Fibroblast of skin of back (primary cell): ENCODE measurements at places on chromosomes 7 and 10.
A peak's percentile ranks its signal among the peaks of the same experiment; 100 is the strongest.

- no peak for DNase-seq
Measured at GRCh38 chr7:137927386-137927785, 74.5 kb downstream of the CREB3L2 start.

DNA sequence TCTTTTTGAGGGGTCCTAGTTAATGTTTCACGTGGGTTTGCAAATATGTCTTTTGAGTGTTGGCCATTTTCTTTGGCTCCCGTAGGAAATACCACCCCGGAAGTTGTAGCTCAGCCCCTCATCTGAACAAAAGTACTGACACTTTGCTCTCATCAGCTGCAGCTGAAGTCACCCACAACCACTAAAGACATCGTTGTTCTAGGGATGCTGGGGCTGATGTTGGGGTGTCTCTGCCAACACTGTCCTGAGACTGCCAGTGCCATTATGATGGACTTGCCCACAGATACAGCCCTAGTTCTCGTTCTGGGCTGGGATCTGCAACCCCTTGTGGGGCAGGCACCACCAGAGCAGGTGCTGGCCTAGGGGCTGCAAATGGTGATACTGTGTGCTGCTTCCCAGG is 82.6 kb upstream of the ARHGAP21 start:
- no peak for DNase-seq

DNA sequence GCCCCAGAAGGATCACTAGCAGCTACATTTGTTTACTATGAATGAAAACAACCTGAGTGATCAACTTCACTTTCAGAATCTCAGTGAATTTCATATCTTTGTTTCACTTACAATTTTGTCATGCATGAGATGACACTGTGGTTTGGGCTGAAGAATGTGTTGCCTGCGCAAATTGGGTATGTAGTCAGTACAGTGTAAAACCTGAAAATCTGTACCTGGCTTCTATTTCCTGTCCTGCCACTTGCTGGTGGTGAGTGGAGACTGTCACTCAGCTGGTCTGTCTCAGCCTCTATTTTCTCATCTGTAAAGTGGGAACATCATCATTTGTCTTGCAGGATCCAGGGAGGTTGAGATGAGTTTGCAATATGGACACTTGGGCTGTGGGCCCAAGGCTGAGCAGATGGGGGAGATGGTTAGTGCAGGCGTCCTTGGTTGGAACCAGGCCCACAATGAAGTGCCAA is 118.0 kb downstream of the WDFY4 start:
- DNase-seq, result no peak

DNA sequence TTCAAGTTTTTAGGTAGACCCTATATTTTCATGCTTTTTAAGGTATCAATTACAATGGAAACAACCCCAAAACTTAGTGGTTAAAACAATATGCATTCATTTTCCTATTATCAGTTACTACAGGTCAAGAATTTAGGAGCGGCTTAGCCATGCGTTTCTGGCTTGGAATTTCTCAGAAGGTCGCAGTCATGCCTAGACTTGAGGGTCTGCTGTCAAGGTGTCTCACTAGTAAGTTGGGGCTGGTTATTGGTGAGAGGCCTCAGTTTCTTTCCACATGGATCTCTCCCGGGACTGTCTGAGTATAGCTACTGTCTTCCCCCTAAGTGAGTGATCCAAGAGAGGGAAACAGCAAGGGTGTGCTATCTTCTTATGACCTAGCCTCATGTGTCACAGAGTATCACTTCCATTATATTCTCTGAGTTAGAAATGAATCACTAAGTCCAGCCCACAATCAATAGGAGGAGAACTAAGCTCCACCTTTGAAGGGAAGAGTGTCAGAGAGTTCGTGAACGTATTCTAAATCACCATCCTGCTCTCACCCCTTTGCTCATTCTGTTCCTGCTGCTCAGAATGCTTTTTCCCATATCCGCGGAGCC is 80.5 kb downstream of the RTKN2 start:
- DNase-seq, result no peak

- DNase-seq, result peak; percentile 22
Measured at GRCh38 chr10:103968441-103969391, 1.8 kb downstream of the SLK start.

- DNase-seq, result no peak
Measured at GRCh38 chr10:23151071-23151470, 41.0 kb upstream of the PTF1A start.

DNA sequence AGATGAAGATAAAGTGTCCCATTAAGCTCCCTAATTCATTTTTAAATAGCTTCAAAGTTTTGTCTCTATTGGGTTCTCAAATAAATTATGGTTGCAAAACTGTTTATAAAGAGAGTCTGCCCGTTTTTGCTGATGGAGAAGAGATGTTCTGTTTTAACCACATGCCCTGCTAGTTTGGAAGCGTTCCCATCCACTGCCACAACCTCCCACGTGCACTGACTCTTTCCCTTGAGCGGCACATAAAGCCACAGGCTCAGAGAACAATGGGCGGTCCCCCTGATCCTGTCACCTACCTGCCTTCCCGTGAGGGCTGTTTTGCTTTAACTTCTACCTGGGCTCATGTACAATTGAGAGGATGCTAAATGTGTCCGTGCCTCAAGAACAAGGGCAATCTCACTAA is 65.5 kb downstream of the CPVL start:
- no peak for DNase-seq

GRCh38 chr7:83575436-83575835 is 73.5 kb downstream of the SEMA3E start:
- no peak for DNase-seq

DNA sequence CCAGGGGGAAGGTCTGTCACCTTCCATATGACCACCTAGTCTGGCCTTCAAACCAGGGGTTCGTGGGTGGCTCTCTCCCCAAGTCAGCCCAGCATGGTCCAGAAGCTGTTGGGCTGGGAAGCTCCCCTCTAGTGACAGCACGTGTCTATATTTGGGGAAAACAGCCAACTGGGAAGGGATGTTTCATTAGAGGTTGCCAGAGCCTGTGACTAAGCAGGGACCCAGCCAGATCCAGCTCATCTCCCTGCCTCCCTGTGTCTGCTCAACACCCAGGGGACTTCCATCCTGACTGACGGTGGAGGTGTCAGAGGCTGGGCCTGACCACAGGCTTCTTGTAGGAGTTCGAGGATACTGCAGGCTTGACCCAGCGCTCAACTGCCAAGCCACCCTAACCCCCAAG is 10.5 kb downstream of the STYXL1 start:
- peak; percentile 91 for DNase-seq

- DNase-seq, result no peak
Measured at GRCh38 chr10:80253266-80253962, 36.0 kb downstream of the MAT1A start.

- DNase-seq, result no peak
Measured at GRCh38 chr10:114400091-114400490, 4.2 kb downstream of the AFAP1L2 start.

GRCh38 chr7:126472825-126473224 is 779.9 kb downstream of the GRM8 start:
- no peak for DNase-seq

- DNase-seq, result no peak
Measured at GRCh38 chr10:101258179-101258885, 29.1 kb upstream of the LBX1 start.

DNA sequence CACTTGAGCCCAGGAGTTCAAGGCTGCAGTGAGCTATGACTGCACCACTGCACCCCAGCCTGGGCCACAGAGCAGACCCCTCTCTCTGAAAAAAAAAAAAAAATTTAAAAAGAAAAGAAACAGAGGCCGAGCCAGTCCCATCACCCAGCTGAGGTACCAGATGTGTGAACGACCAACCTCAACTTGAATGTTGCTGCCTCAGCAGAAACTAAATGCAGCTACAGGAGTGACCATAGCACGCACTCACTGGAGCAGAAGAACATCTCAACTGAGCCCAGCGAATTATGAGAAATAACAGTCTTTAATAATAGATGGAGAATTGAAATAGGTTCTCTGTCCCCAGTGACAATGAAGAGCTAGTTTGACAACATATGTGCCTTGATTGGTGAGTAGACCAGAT is 53.1 kb upstream of the ST8SIA6 start:
- no peak for DNase-seq

DNA sequence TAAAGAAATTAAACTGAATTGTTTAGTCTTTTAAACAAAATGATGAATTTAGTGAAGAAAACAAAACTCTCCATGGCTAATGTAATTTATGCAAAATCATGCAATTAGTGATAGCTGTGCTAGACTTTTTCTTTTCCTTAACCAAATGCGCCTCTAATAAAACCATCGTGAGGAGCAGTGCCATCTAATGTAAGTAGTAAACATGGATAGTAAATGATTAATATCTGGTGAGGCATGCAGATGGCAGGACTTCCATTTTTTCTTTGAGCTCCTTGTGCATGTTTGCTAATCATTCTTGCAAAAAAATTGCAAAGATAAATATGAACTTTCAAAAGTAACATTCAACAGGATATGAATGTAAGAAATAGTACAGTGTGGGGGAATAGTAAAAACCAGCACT is 2.3 kb downstream of the INSYN2A start:
- no peak for DNase-seq

DNA sequence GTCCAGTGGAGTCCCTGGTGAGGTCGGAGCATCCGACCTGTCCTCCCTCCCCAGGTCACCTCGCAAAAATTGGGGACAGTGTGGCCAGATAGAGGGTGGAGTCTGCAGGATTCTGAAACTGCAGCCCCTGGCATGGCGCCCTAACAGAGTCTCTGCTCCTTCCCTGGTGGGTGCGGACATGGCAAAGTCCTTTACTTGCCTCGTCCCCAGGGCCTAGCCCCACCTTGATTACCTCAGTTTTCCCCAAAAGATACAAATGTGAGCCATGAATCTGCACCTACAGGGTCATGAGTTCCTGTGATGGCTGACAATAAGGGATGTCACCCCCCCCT is 47.7 kb downstream of the NPVF start:
- no peak for DNase-seq
